ENCODE measurements at places on chromosomes 7 and 10.

DNA sequence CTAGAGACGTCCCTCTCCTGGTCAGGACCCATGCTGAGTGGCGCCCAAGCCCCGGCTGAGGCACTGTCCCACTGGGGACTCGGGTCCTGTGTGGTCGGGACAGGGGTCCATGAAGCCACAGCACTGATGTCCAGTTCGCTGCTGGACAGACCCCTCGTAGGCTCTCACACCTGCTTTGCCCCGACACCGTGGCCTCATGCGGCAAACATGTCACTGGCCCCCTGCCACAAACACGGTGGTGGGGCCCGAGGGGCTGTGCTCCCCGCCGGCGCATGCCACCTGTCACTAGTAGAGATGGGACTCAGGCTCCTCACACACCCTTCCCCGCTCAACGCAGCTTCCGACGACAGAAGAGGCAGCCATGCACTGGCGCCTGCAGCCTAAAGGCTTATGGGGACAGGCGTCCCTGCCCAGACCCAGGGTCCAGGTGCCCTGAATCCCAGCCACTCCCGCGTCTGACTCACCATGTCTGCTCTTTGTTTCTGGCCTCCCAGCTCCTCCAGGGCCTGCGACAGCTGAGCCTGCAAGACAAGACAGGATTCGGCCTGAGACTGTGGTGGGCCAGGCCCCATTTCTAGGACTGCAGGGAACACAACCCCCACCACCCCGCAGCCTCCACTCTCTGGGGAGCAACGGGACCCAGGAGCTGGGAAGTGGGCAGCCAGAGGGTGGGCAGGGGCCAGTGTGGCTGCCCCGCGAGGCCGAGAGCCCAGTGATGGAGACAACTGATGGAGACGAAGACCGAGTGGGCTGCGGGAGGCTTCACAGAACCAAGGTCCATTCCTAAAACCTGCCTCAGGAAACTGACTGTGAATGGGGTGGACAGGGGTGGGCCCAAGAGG, 230.9 kb downstream of the MAD1L1 start:
- DNase-seq: no peak

DNA sequence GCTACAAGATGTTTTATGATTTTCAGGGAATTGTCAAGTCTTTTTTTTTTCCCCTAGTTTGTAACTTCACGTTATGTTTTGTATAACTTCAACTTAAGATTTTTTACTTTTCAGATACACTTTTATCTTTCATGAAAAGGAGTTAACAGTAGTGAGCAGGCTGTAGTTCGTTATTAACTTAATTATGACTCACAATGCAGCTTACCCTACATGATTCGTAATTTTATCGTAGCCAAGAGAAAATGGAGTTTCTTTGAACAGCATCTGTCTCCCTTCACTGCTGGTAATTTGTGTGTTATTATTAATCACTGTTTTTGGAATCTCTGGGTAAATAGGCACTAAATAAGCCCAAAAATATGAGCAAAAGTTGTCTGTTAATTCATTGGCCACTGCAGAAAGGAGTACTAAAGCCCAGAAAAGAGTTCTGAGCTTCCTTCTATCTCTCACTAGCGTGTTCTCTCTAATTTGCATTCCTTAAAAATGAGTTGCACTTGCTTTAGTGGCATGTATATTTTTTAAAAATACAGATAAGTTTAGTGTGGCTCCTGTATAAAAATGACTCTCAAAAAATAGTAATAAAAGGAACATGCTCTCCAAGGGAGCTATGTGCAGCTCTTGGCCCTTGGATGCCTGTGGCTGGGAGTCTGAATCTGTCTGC, 36.1 kb downstream of the RALA start:
- no peak for DNase-seq

DNA sequence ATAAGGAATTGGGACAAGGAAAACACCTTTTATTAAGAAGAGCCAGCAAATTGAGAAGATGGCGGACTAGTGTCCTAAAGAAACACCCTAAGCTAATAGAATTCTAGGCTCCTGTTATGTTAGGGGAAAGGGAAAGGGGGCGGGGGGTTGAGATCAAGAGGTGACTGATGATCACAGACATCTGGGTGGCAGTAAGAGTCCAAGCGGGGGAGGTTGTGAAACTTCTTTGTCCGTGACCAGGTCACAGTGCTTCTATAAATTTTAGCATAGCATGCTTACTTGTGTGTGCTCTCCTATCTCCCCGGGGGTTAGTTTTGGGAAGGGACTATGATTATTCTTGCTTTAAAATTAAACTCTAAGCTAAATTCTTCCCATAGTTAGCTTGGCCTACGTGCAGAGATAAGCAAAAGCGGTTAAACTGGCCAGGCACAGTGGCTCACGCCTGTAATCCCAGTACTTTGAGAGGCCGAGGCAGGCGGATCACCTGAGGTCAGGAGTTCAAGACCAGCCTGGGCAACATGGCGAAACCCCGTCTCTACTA, 262.1 kb downstream of the SKIDA1 start:
- no peak for DNase-seq

GRCh38 chr10:122567056-122567660, 6.6 kb downstream of the DMBT1 start:
- no peak for DNase-seq

DNA sequence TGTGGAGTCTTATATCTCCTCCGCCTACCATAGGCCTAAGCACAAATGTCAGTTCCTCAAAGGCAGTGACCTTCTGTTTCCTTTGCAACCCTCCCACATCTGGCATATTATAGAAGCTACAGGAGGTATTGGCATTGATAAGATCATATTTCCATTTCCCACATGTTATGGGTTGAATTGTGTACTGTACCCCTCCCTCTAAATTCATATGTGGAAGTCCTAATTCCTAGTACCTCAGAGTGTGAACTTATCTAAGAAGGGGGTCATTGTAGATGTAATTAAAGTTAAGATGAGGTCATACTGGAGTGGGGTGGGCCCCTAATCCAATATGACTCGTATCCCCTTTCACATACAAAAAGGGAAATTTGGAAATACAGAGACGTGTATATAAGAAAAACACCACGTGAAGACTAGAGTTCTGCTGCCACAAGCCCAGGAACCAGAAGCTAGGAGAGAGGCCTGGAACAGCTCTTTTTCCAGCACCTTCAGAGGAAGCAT, 6.1 kb upstream of the LAMB4 start:
- DNase-seq: no peak

GRCh38 chr10:79292026-79292766, 55.1 kb upstream of the PPIF start:
- DNase-seq: no peak

DNA sequence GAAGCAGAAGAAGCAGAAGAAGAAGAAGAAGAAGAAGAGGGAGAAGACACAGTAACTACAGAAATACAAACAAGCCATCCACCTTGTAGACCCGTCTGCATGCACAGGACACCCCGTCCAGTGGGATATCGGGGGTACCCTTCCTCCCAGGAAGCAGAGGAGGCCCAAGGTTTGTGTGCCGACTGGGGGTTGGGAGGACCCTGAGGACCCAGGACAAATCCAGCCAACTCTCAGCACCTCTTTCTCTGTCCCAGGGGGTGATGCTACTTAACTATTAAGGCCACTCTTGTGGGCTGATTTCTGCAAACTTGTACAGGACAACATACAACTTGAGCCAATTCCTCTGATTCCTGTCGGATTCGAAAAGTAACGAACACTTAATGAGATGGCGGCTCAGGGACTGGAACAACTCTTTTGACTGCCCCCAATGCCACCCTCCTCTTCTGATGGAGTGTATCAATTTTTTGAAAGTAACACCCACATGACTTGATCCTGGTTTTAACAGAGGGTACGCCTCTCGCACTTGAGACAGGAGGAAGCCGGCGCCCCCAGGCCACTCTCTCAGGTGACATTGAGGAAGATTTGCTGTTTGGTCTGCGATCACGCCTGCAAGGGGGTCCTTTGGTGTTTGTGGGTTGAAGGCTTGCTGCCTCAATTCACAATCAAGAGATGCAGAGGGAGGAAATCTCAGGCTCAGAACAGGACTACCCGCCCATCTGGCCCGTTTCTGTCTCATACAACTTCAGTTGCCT, 192.6 kb downstream of the TNS3 start:
- no peak for DNase-seq

DNA sequence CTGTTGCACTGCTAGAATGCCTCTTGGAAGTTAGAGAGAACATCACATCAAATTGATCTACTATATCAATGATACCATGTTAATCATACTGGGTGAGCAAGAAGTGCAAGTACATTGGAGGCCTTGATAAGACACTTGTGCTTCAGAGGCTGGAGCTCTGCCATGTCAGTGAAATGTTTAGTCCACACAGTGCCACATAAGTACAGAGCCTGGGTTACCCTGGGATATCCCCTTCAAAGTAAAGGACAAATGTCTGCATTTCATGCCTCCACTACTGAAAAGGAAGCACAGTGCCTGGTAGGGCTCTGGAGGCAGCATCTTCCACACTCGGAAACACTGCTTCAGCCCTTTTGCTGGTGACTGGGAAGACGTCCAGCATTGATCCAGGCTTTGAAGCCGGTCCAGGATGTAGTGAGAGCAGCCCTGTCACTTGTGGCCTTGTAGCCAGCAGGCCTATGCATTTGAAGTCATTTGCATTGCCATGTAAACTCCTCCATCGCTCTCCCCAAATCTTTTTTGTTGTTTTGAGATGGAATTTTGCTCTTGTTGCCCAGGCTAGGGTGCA, 15.7 kb upstream of the STN1 start:
- no peak for DNase-seq

DNA sequence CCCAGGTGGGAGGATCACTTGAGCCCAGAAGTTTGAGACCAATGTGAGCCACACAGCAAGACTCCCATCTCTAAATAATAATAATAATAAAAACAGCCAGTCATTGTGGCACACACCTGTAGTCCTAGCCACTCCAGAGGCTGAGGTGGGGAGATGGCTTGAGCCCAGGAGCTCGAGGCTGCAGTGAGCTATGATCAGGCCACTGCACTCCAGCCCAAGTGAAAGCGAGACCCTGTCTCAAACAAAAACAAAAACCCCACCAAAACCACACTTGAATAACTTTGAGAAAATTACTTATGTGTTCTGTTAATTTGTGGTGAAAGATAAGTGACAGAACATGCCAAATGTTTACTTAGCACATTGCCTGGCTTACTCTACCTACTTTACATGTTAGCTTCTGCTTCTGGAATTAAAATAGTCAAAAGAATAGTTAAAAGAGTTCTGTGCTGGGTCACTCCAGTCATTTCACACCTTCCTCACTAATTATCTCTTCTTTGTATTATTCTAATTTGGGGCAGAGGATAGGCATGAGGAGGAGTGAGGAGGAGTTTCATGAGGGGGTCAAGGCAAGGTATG, 9.8 kb downstream of the TMEM60 start:
- no peak for DNase-seq

GRCh38 chr10:100289641-100290040, 3.2 kb upstream of the BLOC1S2 start:
- DNase-seq: no peak

GRCh38 chr10:120657371-120657770, 193.8 kb upstream of the WDR11 start:
- DNase-seq: no peak

GRCh38 chr7:149285603-149286002, 23.6 kb downstream of the ZNF783 start:
- DNase-seq: no peak

GRCh38 chr10:71124921-71125748, 87.2 kb upstream of the UNC5B start:
- DNase-seq: no peak

DNA sequence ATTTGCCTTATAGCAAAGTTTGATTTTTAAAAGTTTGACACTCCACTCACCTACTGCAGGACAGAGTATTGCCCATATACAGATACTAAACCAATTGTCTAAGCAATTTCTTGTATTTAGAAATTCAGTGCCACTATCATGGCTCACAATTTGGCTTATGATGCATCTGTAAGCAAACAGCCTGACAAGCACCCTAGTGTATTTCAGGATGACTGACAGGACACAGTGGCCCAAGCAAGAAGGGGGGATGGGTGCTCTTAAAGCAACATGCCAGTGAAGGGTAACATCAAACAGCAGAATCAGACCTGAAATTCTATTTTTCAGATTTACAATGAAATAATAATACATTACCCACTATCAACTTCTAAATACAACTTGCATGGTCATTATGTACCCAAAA, 30.5 kb downstream of the CTNNA3 start:
- no peak for DNase-seq

DNA sequence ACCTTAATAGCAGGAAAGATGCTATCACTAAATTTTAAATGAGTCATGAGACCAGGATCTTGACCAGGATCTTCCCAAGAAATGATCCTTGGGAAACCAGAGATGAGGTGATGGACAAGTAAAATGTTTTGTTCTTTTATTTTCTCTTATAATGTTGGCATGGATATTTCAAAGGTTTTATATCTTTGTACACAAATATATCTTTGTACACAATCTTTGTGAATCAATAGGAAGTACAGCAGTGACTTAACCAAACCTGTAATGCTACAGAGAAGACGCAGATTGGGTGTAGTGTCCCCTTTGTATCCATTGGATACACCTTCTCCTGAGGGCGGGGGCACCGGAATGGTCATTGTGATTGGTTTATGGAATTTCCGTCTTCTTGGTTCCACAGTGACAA, 180.1 kb upstream of the CCDC6 start:
- no peak for DNase-seq

- DNase-seq: no peak
These were observed 275.3 kb downstream of the DNAJB6 start for GRCh38 chr7:157612009-157612663.

GRCh38 chr10:78247821-78248220, 214.2 kb downstream of the RPS24 start:
- no peak for DNase-seq

- DNase-seq: no peak
These were observed 237.1 kb upstream of the SHH start for GRCh38 chr7:156049366-156049765.

DNA sequence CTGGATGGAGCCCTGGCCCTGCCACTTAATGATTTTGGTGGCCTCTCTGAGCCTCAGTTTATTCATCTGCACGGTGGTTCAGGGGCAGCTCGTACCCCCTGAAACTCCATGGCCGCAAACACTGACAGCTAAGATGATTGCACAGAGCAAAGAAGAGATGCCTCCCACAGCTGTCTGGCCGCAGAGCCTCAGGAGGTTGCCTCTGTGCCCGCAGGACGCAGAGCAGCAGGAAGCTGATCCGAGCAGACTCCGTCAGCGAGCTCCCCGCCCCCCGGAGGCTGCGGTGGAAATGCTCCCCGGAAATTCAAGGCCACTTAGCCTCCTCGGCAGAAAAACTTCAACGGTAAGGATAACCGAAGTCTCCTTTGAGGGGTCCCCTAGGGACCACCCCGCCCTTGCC, 30.2 kb upstream of the C10orf53 start:
- DNase-seq: no peak

DNA sequence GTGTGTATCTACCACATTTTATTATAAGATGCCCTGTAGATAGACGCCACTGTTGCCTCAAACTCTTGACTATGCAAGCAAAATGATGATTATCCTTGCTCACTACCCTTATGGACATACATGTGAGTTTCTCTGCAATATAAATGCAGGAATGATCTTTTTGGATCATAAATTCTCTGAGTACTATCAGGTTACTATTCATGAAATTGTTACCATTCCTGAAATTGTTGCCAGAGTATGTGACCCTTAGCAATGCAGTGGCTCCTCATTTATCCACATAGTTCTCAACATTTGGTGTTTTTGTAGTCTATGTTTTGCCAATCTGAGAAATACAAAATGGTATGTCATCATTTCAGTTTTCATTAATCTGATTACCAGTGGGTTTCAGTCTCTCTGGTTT, 166.2 kb upstream of the FAM3C start:
- DNase-seq: no peak

All from stimulated activated naive CD4-positive, alpha-beta T cell treated with Interleukin-2 at 50 U/mL for 16 hours (primary cell).